ENCODE measurements at places on chromosomes 2 and 18.

DNA sequence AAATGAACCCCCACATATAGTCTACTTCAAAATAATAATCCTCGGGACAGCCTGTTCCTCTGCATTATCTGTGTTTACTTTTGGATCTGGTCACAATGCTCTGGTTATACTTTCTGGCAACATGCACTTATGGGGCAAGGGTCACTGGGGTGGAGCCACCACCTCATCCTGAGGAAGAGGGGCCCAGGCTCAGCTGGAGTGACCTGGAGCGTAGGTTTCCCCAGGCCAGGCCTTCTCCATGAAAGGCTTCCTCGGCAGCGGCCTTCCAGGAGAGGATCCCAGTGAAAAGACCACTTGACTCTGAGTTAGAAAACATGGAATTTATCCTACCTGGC, 237.4 kb downstream of the SETBP1 start:
- no peak overlapping the region for H3K4me3 ChIP-seq
- H3K27me3 ChIP-seq = no peaks in the 10 kb centered on the region
- no peak overlapping the region for H3K27ac ChIP-seq
- DNase-seq = no peak
- H3K4me1 ChIP-seq = peaks cover 17% of the 10 kb centered on the region

GRCh38 chr2:25597881-25598280, 75.5 kb downstream of the DTNB start:
- H3K4me3 ChIP-seq = no peak overlapping the region
- DNase-seq = no peak
- no peaks in the 10 kb centered on the region for H3K27me3 ChIP-seq
- H3K36me3 ChIP-seq = no peaks in the 10 kb centered on the region
- no peak overlapping the region for H3K27ac ChIP-seq

DNA sequence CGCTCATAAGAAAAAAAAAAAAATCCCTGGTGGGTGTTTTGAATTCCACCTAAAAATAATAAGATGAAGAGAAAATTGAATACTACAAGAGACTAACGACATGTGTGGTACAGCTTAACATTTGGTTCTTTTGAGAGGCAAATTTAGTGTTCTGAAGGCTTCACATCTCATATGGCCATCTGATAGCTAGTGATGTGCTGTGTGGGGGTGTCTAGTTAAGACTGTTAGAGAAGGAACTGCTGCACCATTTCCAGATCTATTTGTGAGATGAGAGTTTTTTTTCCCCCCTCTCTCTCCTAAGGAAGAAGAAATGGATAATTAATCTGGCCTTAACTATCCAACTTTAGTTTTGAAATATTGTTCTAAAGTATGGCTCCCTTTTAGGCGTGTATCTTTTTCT, 321.6 kb downstream of the SLC4A3 start:
- H3K27ac ChIP-seq = no peak overlapping the region
- no peaks in the 10 kb centered on the region for H3K27me3 ChIP-seq
- H3K36me3 ChIP-seq = no peaks in the 10 kb centered on the region
- H3K4me3 ChIP-seq = no peak overlapping the region
- no peak for DNase-seq

DNA sequence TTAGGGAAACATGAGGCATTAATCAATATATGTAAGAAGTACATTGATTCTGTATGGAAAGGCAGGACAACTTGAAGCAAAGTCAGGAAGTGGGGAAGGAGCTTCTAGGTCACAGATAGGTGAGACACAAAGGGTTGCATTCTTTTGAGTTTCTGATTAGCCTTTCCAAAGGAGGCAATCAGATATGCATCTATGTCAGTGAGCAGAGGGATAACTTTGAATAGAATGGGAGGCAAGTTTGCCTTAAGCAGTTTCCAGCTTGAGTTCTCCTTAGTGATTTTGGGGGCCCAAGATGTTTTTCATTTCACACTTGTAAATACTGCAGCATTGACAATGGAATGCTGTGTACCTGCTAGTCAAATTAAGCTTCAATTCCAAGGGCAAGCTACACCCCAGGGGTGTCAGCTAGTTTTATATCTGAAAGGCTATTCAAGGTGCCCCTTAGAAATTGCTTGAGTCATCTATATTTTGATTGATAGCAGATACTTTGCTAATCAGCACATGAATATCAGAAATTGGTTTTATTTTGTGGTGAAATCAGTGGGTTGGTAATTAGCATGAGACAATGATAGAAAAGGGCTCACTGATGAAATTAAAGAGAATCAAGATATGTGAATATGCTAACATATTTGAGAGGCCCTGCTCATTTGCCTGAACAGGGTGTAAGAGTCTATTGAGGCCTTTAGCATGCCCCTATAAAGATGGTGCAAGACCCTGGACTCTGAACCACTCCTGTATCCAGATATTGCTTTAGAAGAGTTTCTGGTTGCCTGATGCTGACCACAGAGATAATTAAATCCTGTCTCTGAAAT, 131.5 kb downstream of the TMEM17 start:
- no peaks in the 10 kb centered on the region for H3K27me3 ChIP-seq
- H3K4me1 ChIP-seq = peaks cover 4% of the 10 kb centered on the region
- no peak for DNase-seq
- H3K36me3 ChIP-seq = peaks cover 6% of the 10 kb centered on the region

DNA sequence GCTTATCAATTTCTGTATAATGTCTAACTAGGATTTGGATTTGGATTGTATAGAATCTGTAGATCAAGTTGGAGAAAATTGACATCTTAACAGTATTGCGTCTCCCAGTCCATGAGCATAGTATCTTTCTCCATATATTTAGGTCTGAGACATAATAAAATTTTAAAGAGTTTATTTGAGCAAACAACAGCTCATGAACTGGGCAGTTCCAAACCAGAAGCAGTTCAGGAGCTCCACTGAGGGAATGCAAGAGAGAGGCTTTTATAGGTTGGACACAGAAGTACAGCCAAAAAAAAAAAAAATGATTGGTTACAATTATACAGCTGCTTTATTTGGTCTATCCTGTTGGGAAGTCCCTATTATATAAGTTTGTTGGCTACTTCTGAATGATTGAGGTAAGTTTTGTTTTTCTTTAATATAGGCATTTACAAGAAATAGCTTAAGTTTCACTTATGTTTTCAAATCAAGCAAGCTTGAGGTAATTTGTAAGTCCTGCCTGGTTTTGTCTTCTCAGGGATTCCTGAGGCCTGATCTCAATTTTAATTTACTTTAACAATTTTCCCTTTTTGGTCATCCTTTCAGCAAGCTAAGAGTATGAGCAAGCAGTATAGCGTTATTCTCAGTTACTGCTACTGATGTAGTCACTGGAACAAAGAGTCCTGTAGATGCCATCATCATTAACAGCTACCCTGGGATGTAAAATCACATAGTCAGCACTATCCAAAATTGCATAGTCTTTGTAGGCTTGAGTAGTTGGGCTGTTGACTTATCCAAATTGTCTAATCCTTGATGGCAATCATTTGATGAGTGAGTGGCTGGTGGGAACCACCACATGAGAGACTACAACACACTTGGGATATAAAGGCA, 27.5 kb upstream of the RUFY4 start:
- no peaks in the 10 kb centered on the region for H3K4me1 ChIP-seq
- H3K27ac ChIP-seq = no peak overlapping the region
- H3K36me3 ChIP-seq = no peaks in the 10 kb centered on the region
- H3K4me3 ChIP-seq = no peak overlapping the region
- no peak for DNase-seq

GRCh38 chr2:31476511-31477180, 62.1 kb upstream of the XDH start:
- no peak overlapping the region for H3K4me3 ChIP-seq
- H3K27ac ChIP-seq = no peak overlapping the region
- peaks cover 8% of the 10 kb centered on the region for H3K27me3 ChIP-seq
- no peaks in the 10 kb centered on the region for H3K4me1 ChIP-seq
- no peaks in the 10 kb centered on the region for H3K36me3 ChIP-seq

DNA sequence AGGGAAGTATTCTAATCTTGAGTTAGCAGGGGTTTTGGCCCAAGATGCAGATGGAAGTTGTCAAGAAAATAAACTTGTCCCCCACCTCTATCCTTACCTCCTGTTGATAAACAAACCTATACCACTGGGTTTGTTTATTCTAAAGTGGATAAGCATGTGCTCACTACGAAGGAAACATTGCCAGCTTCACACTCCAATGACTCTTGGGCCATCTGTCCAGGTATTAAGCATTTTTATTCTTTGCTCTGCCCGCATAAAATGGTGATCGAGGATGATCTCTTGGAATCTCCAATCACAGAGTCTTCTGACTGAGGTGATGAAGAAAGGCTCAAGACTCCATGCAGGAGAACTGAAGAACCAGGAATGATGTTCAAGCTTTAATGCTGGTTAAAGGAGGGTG, 1908.4 kb upstream of the PIK3C3 start:
- H3K4me3 ChIP-seq = no peak overlapping the region
- no peaks in the 10 kb centered on the region for H3K27me3 ChIP-seq
- H3K27ac ChIP-seq = no peak overlapping the region

DNA sequence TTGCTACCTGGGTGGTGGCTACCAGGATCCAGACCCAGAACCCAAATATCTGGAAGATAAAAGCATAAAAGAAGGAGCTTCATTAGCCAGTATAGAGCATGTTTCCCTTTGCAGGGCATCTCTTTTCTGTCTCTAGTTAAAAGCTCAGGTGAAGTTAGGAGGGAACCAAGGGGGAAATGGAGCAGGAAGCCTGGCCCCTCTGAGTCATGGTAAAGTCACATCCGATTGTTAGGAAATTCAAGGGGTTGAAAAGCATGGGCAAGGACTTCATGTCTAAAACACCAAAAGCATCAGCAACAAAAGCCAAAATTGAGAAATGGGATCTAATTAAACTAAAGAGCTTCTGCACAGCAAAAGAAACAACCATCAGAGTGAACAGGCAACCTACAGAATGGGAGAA, 126.9 kb downstream of the RPIA start:
- no peak overlapping the region for H3K4me3 ChIP-seq
- H3K4me1 ChIP-seq = no peaks in the 10 kb centered on the region
- no peaks in the 10 kb centered on the region for H3K27me3 ChIP-seq
- no peak for DNase-seq

- no peak overlapping the region for H3K27ac ChIP-seq
- no peaks in the 10 kb centered on the region for H3K36me3 ChIP-seq
- H3K4me3 ChIP-seq = no peak overlapping the region
These were observed 695.1 kb downstream of the ZEB2 start for GRCh38 chr2:143824791-143825190.

All from neural crest cell (in vitro differentiated cells).